Frontal cortex (tissue), 4 donors: ENCODE measurements at places on chromosomes 12 and 14. TPM values are rescaled to one million over a fixed set of nuclear protein-coding genes. Genes with fewer than 3 reads are reported as not detected.

DNA sequence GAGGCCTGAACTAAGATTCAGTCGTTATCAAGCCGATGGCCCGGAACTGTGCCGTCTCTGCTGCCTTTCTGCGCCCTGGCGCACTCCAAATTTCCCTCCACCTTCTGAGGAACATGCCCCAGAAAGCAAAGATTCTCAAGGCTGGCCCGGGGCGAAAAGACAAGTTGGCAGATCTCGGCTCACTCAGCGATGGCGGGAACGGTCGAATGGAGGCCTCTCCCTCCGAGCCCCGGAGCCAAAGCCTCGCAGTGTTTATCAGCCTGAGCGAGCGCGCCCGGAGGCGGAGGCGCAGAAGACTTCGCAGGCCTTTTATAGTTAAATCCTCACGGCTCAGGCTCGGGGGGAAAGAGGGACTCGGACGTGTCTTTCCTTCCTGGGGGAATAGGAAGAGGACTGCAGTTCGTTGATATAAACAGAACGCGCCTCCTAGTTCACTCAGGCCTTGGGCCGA lies 5.6 kb downstream of the TBX5 start:
- no peak for DNase-seq

GRCh38 chr14:90424686-90425372 lies 28.0 kb downstream of the CALM1 start:
- DNase-seq = no peak

DNA sequence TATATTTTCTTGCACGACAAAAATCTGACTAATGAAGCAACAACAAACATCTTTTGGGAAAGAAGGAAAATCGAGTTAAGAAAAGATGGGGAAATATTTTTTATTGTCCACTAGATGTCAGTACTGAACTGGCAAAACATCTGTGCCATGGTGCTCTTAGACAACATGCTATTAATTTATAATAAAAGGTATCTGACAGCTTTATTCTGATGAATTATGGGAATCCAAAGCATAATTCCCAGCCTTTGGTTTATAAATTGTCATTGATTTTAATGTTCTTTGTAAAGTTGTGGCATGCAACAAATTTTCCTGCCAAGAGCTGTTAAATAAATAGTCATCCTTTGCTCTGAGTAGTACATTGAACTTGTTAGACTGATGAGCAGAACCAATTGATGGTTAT lies 231.2 kb downstream of the ETNK1 start:
- no peak for DNase-seq

DNA sequence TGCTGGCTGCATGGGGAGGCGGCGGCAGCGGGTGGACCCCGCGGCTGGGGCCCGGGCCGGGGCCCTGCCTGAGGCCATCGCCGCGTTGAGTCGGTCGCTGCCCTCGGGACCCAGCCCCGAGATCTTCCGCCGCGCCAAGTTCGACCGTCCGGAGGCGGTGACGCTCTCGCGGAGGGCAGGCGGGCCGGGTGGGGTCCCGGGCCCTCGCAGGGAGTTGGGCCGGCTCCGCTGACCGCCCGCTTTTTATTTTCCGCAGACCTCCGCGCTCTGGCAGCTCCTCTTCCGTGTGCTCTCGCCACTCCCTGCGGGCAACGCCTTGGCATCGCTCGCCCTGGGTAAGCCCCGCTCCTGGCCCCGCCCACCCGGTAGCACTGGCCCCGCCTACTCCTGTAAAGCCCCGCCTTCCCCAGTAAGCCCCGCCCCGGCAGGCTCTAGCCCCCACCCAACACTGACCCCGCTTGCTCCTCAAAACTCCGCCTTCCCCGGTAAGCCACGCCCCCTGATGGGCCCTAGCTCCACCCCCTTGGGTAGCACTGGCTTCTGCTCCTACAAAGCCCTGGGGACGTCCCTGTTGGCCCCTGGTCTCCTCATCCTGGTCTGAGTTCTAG lies 424 bp downstream of the TEDC1 start:
- peak; percentile 69 for DNase-seq

DNA sequence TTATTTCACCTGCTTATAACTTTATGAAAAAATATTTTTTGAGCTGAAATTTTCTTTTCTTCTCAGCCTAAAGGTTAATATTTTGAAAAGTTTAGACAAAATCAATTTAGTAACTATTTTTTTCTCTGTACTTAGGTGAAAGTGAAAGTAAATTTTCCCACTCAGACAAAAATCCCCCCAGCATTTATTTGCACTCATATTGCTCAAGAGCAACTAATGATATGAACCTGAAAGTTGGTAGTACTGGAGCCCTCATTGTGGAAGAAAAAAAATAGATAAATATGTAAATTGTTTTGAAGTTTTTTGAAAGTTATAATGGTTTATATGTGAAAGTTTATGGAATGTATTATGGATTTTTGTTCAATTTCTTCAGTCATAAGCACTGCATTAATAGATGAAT lies 1005.9 kb upstream of the ATXN7L3B start:
- DNase-seq = no peak

DNA sequence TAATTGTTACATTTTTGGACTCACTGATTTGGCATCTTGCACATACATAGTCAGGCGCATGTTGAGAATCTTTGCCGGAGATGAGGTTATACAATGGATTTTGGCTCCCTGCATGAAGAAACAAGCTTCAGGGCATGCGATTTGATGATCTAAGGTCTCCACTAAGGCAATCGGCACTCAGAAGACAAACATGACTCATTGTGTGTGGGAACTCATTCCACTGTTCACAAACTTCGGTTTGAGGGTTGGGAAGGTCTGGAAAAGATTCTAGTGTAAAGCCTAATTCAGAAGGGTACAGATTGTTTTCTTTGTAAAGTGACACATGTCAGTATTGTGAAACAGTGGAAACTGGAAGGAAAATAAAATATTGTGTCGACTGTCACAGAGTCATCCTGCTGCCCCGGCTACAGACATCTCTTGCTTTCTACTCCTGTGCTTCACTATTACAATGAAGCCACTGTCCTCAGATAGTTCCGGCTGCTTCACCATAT lies 192.6 kb upstream of the HMGA2 start:
- no peak for DNase-seq

Gene SPRYD3
- 22.4 TPM for total RNA-seq
